ENCODE measurements at places on chromosomes 7 and 10.

- no peak for DNase-seq
Measured at GRCh38 chr10:6840766-6841165, 260.7 kb upstream of the PRKCQ start.

DNA sequence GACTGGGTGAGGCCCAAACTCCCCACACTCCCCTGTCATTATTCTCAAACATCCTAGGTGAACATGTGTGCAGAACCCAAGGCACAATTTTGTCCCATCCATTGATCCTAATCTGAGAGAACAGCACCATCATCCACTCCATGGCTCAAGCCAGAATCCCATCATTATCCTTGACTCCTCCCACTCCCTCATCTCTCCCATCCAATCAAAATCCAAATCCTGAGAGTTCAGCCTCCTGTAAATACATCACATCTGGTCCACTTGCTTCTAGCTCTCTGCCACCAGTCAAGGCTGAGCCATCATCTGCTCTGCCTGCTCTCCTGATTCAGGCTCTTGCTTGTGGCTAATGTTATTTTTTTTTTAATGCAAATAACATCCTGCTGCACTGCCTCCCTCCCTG is 75.9 kb upstream of the SLF2 start:
- DNase-seq: no peak

DNA sequence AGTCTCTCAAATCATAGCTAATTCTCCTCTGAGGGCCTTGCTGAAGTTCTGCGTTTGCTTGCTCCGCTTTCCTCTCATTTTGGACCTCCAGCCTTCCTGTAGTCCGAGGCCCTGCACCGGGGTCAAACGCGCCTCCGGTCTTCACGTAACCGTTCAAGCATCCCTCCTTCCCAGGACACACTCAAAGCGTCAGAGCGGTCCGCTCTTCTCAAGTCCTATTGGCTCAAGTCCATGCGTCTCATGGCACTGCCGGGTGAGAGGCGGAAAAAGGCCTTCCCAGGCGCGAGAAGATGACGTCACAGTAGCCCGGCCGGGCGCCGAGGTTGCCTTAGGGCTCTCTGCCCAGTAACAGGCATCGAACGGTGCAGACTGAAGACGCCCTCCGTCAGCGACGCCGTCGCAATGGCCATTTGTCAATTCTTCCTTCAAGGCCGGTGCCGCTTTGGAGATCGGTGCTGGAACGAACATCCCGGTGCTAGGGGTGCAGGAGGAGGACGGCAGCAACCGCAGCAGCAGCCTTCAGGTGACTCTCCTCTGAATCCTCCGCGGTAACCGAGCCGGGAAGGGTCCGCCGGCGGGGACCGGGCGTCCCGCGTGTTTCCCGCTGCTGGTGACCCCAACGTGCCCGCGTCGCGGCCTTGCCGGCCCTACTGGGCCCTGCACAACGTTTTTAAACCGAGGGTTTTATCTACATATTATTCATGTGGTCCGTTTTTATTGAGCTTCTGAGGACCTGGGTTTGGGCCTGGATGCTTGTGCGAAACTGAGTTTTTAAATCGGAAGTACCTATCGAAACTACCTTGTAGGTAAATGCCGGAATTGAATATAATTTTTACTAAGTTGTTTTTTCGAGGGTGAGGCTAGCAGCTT is at the start of gene NUP42:
NUP42 (plus strand) TSS at position 365 of the 870 bp plus-strand sequence; CDS start at position 403, 38 bp downstream.
- peak; percentile 97 for DNase-seq

- no peak for DNase-seq
Measured at GRCh38 chr10:7707858-7708622, 4.9 kb downstream of the ITIH2 start.

DNA sequence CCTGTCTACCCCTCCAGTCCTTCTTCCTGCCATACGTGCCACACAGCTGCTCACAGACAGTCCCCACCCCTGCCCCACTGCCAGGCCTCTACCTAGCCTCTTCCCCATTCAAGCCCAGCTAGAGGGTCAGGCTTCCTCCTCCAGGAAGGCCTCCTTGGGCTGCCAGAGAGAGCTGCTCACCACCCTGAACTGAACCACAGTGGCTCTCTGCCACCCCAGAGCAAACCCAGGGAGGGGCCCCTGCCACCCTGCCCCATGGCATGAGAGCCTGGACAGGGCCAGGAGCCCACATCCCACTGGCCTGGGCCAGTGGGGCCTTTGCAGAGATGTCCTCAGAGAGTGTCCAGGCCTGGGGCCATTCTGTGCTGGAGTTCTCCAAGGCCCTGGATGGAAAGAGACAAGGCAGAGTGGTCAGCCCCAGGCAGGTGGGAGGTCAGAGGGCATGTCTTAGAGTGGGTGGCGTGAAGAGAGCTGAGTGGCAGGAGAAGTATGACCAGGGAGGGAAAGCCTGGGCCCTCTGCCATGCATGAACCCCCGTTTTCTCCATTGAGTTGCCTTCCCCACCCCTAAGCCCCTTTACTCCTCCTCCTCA is 40.4 kb downstream of the TMEM270 start:
- DNase-seq: no peak

- no peak for DNase-seq
Measured at GRCh38 chr10:47114680-47115186, 185.3 kb upstream of the GDF10 start.

- peak; percentile 54 for DNase-seq
Measured at GRCh38 chr7:77696643-77697534, 630 bp downstream of the RSBN1L start.

DNA sequence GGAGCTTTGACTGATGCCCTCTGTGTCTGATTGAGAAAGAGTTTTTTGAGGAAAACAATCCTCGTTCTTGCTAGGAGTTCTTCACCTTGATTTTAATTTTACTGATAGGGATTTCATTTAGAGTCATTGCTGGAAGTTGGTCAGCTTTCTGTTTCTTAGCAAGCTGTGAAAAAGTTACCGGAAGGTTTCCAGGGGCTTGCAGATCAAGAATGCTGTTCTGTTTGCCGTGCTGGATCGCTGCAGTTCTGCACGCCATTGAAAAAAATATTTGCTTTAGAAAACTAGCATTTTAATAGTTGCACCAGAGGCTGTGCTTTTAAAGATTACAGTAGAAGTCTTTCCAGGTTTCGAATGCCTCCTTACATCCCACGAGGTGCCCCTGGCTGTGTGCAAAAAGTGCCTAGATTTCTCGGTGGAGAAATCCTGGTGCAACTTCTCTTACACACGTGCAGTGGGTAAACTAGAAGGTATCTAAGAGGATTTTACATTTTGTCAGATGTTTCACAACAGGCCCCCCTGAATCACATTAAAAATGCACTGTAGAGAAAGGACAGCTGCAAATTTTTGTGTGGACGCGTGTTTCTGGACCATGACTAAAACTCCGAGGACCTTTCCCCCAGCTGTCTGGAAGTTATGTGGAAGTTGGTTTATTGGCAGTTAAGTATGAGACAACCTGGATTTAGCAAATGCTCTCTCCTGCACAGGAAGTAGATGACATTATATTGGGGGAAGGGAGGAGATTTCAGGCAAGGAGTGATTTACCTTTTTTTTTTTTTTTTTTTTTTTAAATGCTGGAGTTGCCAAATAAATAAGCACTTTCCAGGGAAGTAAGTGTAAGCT is 5.8 kb downstream of the TCF7L2 start:
- DNase-seq: no peak

DNA sequence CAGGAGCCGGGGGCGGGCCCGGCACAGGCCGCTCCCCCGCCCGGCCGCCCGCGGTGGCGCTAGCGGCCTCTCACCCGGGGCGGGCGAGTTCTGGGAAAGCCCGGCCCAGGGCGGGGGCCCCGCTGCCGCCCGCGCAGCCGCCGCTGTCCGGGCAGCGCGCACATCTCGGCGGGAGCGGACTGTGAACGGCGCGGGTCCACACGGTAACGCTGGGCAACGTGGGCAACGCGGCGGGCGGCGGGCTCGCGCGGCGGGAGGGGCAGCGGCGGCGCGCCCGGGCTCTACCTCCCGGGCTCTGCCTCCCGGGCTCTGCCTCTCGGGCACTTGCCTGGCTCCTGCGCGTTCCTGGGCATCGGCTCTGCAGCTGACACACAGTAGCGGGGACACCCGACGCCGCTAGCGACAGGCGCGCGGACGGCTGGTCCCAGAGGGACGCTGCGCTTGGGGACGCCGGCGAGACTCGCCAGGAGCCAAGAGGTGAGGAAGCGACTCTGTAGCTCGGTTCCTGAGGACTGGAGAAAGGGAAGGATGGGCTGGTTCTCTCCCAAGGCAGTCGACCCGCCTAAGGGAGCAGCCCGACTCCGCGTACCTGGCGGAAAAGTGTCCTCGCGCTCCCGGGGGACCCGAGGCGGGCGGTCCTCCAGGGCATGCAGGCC is at the start of gene PLCE1:
PLCE1 (plus strand) TSS at position 150 of the 656 bp plus-strand sequence. CDS start 37,116 bp downstream, outside the sequence.
- peak; percentile 58 for DNase-seq

- DNase-seq: peak; percentile 7
Measured at GRCh38 chr10:31999070-31999660, 57.1 kb downstream of the KIF5B start.

DNA sequence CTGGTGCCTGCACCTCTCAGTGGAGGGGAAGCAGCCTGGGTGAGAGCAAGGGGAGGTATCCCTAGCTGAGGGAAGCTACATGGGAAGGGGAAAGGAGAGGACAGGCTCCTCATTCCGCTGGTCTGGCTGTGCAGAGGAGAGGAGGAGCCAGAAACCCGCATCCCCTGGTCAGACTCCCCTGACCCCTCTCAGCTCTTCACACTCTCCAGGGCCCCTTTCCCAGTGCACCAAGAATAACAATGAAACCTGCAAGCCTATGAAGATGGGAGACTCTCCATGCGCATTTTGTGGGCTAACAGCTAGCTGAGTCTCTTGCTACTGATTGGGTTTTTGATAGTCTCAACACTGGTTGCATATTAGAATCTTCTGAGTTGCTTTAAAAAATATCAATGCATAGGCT is 319.9 kb upstream of the COBL start:
- no peak for DNase-seq

DNA sequence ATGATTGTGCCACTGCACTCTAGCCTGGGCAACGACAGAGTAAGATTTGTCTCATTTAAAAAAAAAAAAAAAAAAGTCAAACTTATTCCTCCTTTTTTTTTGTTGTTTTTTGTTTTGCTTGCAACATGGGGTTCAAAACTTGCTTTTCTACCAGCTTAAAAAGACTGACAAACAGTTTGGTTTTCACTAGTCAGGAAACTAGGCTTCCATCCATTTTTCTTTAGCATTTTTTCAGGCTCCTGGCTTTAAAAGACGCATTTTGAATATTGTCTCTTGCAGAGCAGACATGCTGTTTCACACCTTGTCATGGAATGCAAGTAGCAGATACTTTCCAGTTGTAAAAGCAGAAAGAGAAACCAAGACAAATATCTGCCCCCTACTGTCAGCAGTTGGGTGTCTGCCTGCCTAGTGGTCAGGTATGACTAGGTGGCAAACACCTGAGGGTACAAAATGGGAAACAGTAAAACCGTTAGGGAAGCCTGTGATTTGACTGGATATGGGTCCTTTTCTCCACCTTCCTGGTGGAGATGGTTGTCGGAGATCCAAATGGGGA is 139.9 kb downstream of the CCDC71L start:
- DNase-seq: no peak

- no peak for DNase-seq
Measured at GRCh38 chr7:148905093-148905666, 21.1 kb upstream of the EZH2 start.

DNA sequence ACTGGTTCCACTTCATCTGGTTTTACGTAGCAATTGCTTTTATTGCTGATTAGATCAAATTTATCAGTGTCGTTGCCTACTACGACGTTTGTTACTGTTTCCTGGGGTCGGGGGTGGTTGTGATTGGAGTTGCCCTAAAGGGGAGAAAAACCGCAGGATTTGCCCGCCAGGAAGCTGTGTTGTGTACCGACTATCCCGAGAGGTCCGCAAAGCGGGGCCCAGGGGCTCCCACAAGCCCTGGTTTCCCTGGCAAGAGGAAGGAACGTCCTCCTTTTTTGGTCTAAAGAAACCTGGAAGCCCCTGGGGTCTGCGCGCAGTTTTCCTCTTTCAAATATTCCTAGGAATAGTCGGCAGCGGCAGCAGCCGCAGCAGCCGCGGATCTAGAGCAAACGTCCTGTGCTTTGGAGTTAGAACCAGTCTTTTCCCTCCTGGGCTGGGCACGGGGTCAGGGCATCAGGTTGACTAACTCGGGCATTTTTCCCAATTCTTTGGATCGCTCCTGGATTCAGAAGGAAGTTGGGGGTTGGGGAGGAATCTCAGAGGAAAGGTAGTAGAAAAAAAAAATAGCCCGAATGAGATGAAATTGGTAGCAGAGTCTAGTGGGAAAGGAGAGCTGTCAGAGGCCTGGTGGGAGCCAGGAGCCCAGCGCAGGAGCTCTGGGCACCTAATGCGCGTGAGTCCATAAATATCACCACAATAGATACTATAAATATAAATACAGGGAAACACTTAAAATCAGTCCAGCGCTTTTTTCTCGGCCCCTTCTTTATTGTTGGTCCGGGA is 4.6 kb downstream of the VAX1 start:
- DNase-seq: no peak

DNA sequence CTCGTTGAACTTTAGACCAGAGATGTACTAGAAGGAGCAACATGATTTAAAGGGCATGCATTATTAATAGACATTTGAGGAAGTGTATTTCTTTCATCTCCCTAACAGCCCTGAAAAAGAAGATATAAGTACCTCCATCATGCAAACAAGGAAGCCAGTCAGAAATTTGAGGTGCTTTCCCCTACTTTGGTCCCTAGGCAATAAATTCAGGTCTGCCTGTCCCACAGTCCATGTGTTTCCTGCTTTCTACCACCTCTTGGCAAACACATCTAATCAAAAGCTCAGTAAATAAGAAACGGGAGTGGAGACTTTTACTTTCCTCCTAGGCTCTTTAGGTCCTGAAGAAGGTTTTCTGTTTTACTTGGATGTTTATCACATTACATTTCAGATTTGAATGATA is 5.2 kb upstream of the SEMA3C start:
- DNase-seq: no peak

DNA sequence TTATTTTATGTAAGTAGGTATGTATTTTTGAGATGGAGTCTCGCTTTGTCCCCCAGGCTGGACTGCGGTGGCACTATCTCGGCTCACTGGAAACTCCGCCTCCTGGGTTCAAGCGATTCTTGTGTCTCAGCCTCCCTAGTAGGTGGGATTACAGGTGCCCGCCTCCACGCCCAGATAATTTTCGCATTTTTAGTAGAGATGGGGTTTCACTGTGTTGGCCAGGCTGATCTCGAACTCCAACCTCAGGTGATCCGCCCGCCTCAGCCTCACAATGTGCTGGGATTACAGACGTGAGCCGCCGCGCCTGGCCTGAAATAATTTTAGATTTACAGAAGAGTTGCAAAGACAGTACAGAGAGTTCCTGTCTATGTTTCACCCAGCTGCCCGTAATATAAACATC is 37.5 kb downstream of the PFKFB3 start:
- DNase-seq: no peak

DNA sequence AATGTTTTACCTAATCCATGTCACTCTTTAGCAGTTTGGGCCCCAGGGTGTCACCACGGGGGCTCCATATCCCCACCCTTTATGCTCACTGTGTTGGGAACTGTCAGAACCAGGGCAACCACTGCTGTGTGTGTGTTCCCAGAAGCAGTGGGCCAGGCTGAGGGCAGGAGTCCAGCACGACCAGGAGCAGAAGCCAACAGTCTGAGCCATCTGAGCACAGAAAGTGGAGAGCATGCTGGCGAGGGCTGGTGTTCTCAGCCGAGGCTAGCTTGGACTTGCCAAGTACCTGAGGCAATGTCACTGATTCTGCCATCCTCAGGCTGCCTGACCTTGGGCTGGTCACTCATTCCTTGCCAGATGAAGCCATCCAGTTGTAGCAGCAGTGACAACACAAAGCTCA is 285.0 kb downstream of the BMPER start:
- no peak for DNase-seq

Data from RWPE1 (cell line).